ENCODE measurements at places on chromosomes 6 and 20.

- DNase-seq = no peak
Measured at GRCh38 chr6:84804720-84805119, 40.3 kb upstream of the TBX18 start.

- no peak for DNase-seq
Measured at GRCh38 chr20:5509803-5510202, 193.0 kb upstream of the PROKR2 start.

DNA sequence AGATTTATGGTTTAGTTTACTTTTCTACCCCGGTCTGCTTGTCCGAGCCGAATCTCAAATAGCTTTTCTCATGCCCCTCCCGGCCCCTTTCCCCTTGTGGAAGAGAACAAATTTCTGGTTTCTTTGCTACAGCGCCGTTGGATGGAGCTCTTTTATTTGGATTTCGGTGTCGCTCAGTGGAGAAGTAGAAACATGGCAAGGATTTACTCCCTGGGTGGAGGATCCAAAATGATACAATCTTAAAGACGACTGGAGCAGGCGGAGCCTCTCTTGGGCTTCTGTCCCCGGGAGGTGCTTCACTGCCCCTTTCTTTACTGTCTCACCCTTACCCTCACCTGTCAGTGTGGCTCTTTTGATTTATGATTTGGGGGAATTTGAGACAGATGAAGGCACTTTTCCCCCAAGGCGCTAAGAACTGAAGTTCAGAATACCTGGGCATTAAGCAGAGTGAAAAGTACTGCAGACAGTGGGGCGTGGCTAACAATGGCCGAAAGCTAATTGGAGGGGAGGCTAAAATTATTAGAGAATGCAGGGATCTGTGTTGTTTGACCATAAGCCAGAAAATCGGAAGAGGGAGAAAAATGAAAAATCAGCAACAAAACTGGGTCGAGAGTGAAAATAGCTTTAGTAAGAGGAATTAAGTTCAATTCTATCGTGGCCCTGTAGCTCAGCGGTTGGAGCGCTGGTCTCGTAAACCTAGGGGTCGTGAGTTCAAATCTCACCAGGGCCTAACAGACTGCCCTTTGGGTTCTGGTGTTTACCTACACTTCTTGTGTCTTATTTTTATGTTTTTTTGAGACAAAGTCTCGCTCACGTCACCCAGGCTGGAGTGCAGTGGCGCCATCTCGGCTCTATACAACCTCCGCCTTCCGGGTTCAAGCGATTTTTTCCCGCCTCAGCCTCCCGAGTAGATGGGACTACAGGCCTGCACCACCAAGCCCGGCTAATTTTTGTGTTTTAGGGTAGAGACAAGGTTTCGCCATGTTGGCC lies 145.1 kb upstream of the ZNF184 start:
- no peak for DNase-seq

DNA sequence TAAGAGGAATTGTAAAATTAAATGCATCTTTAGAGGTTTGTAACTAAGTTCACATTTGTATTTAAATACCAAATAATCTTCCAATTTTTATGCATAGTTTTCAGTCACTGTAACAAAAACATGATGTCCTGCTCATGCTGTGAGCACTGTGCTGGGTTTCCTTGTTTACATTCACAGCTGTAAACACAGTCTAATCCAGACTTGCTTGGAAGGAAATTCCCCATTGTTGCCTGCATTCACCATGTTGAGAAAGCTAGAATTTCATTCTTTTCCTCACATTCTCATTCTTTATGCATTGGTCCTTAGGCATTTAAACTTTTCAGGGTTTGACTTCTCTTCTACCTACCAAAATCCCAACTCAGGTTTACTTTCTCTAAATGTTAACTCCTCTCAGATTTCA lies 242.0 kb upstream of the TBX18 start:
- DNase-seq = no peak

- DNase-seq = no peak
Measured at GRCh38 chr20:52975029-52975732, 3.0 kb downstream of the TSHZ2 start.

DNA sequence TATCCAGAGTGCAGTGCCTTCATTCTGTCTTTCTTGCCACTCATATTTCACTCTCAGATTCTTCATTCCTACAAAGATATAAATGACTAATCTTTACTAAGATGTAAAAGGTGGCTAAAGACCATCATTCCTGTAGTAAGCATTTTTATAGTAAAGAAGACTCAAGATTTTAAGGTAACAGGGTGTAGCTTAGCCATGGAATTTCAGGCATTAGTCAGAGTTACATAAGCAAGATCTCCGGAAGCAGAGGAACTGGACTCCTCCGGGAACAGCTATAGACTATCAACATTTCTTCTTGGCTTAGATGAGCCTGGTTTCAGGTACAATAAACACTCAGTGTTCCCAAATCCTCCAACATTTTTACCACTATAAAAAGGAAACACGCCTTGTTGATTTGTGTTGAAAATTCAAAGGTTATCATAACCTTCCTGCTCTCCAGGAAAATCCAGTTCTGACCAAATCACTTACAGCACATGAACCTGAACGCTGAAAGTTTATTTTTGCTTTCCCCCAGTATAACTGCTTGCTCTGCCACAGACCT lies 23.7 kb downstream of the SERPINB1 start:
- DNase-seq = no peak

- DNase-seq = no peak
Measured at GRCh38 chr6:113584767-113585166, 272.4 kb upstream of the MARCKS start.

GRCh38 chr20:58889798-58890517 lies 37.4 kb downstream of the GNAS start:
- DNase-seq = peak; percentile 39

DNA sequence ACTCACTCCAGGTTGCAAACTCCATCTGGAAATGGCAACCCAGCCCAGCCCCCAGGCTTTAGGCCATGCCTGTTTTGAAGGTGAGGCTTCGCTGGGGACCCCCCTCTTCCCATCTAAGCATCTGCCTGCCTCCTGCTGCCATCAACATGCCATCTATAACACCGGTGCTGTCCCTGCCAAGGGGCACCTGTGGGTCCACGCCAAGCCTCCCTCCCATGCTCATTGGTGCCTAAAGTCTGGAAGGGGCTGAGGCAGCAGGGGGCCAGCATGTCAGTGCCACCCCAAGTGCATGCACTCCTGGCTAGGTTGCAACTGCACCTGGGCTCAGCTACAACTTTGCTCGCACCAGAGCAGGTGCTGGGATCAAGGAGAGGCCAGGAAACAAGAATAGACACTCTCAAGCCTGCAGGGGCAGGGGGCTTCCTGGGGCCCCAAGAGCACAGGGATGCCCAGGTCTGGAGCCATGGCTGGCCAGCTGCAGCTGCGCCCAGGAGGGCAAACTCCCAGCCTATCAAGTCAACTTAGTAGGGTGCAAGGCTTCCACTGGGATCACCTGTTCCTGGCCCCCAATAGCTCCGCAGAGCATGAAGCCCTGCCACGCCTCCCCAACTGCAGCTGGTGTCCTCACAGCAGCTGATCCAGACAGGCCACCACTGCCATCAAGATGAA lies 151.3 kb upstream of the HSF2 start:
- DNase-seq = no peak

DNA sequence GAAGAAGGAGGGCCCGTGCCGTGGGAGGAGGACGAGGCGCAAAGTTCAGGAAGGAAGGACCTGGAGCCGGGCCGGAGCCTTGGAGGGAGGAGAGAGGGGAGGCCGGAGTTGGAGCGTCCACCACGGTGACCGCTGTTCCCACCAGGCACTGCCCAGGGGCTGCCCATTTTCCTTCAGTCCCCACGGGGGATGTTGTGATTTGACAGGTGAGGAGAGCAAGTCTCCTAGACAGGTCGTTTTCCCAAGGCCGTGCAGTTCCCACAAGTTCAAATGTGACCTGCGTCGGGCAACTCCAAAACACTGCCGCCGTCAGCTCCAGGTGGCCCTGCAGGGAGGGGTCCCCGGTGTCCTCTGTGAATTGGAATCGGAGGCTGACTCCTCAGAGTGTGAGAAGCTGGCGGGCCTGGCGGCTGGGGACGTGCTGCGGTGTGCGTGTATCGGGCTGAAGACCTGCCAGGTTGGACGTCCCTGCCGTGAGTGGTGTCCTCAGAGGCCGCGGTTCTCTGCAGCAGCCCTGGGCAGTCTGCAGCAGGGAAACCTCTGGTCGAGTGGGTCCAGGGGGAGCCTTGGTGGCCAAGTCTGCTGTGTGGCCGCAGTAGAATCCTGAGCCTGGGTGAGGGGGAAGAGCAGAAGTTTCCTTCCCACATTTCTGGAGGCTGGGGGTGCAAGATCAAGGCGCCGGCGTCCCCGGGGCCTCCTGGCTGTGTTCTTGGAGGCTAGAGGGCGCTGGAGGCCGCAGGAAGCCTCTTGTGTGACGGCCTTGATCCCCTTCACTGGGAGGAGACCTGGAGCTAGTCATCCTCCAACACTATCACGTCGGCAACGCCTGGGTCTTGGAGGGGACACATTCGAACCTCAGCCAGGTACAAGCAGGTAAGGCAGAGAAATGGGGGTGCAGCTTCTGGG lies 115.1 kb upstream of the FRMD1 start:
- no peak for DNase-seq

- DNase-seq = no peak
Measured at GRCh38 chr20:57315083-57315975, 14.3 kb upstream of the SPO11 start.

DNA sequence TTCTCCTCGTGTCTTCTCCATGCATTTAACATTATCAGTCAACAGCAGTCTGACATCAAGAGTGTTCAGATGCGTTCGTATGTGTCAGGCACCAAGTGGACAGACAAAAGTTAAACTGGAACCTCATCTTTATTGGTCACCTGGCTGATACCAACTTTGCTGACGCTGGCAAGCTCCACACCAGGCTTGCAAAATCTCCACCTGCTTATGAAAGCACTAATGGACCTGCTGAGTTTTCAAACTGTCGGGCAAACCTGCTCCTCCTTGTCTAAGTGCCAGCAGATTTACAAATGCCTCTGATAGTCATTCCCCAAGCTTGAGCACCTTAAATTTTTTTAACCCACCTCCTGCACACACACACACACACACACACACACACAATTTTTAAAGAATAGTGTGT lies 27.9 kb upstream of the DSP start:
- no peak for DNase-seq

DNA sequence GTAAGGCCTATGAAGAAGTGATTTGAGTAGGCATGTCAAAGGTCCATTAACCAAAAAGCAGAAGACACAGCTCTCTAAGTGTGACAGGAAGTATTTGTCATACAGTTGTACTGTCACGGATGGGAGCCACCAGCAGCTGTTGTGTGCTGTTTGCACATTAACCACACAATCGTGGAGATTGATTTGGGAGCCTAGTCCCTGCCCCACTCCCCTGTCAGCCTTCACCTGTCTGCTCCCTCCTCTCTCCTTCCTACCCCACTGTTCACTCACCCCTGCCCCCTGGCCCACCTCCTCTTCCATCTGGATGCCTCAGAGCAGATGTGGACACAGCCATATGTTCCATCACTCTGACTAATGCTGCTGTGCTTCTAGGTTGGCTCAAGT lies 124.7 kb upstream of the SPACA1 start:
- peak; percentile 39 for DNase-seq

- DNase-seq = no peak
Measured at GRCh38 chr20:2285613-2286012, 10.2 kb upstream of the TGM3 start.

DNA sequence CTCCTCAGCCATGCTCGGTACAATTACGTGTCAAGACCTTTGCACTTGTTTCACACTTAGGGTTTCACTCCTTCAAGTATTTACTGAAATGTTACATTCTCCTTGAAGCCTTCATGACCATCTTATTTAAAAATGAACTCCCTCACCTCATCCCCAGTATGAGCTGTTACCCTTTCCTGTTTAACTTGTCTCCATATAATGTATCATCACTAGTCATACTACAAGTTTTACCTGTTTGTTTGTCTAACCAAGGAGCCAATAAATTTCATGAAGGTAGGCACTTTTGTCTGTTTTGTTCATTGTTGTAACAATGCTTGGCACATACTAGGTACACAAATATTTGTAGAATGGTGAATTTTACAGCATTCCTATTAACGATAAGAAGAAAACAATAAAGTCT lies 46.1 kb upstream of the MTRF1L start:
- no peak for DNase-seq

DNA sequence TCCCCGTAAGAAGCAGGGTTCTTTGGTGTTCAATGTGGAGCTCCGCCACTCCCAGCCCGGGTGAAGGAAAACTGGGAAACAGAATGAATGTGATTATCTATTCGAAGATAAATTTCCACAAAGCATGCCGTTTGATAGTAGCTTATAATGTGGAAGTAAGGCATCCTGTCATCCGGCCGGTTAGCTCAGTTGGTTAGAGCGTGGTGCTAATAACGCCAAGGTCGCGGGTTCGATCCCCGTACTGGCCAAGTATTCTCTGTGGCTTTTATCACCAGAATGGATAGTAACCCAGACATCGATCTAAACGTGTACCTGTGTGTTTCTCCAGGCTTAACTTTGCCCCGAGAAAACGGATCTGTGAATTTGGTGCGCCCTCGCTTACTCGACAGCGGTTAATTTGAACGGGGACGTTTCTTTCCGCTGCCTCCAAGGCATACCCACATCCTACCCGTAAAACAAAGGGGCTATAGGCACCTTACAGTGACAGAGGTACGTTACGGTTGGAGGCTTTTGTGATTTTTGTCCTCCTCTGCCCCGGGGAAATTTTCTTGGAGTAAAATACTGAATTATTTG lies 215.2 kb upstream of the ZNF184 start:
- peak; percentile 72 for DNase-seq

- no peak for DNase-seq
Measured at GRCh38 chr6:75489025-75489424, 4.6 kb downstream of the FILIP1 start.

GRCh38 chr6:110185879-110186278 lies 5.7 kb downstream of the CDC40 start:
- no peak for DNase-seq

- no peak for DNase-seq
Measured at GRCh38 chr20:34948030-34948429, 7.6 kb downstream of the GSS start.

GRCh38 chr6:119764927-119765681 lies 415.5 kb upstream of the MAN1A1 start:
- no peak for DNase-seq

DNA sequence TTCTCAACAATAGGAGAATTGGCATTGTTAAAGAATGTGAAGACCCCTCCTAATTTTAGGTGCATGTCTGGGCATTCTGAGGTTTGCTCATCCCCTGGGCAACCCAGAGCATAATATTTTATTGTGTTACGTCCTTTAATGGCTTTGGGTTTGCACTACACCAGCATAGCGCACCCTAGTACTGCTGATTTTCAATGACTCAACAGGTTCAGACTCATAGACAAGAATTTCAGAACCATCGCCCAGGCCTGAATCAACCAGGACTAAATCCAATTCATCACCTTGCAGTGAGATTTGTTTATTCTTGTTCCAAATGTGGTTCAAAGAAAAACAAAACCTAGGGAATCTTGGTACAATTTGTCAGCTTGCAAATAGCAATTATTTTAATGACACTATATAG lies 137.8 kb upstream of the PHACTR1 start:
- DNase-seq = no peak

Data from activated B cell treated with CpG ODN at 0.5 μM for 24 hours (primary cell).